ENCODE measurements at places on chromosomes 12 and 14.

GRCh38 chr12:46371718-46372543 lies 642 bp downstream of the SLC38A2 start:
- DNase-seq, result no peak

DNA sequence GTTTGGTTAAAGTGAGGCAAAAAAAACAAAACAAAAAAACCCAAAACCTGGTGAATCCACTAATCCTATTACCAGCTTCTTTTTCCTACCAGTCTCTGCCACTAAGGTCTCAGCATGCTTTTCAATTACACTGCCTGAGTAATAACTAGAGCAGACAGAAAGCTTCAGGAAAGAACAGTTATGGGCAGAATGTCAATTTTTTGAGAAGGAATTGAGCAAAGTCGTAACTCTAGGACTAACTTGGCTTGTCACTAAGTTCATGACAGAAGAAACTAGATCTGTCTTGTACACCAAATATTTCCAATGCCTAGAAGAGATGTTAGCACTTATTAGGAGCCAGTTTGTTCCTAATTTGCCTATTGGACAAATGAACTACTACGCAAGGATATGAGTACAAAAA lies 148.8 kb upstream of the CNOT2 start:
- DNase-seq, result no peak

GRCh38 chr12:128338386-128339125 lies 71.6 kb downstream of the TMEM132C start:
- DNase-seq, result no peak

DNA sequence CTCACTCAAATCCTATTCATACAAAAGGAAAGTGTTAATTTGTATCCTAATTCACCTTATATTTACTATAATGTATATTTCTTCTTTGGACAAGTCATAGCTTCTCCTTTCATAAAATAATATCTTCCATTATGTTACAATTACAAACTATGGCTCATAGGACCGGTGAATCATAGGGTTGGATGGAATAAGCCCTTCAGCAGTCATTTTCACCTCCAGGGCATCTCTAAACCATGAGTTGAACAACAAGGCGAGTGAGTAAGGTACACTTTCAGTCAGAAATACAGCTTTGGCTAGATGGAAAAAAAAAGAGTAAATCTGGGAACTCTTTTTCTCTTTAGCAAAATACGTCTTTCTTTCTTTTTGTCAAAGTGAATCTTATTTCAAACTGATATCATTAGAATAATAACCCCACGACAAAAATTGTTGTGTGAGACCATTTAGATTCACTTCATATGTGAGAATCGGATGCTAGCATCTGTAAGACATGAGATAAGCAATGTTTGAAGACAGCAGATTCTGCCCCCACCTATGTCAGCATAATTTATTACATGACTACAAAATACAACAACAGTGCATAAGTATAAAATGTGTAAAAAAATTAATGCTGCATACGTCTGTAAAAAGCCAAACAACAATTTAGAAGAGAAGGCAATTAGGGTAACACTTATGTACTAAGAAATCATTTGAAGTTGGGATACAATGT lies 184.4 kb upstream of the SLC38A2 start:
- DNase-seq, result no peak

GRCh38 chr12:89161557-89161956 lies 190.7 kb downstream of the DUSP6 start:
- no peak for DNase-seq

DNA sequence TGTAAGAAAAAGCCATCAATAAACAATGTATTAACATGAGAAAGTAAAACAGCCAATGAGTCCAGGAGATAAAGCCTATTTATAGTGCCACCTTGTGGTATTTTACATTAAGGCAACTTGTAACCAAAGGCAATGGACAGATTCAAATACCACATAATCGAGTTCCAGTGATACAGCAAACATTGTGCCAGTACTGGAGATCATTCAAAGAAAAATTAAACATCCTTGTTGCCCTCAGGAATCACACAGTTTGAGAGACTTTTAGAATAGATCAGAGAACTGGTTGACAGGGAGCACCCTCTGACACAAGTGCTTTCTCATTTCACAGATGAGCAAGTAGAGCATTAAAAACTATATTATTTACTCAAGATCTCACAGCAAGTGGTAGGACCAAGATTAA lies 98.1 kb downstream of the DDHD1 start:
- no peak for DNase-seq

DNA sequence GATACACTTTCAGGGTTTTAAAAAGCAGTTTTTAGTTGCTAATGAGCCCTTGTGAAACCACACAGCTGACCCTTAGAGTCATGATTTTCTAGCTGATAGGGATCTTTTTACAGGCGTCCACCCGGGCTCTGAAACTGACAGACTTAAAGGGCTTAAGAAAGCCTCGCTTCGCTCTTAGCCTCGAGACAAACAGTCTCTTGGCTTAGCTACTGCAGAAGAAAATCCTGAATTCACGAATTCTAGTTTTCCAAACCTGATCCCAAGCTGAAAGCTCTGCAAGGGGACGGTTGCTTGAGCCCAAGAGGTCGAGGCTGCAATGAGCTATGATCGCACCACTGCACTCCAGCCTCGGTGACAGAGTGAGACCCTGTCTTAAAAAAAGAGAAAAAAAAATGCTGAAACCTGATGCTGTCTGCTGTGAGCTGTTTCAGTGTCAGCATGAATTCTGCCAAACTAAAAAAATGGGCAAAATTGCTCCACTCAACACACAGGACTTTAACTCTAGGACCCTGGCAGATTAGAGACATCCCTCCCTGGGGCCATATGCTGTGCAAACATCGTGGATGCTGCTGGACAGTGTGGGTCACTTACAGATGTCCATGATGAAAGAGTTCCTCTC lies 3.1 kb upstream of the HPD start:
- no peak for DNase-seq

DNA sequence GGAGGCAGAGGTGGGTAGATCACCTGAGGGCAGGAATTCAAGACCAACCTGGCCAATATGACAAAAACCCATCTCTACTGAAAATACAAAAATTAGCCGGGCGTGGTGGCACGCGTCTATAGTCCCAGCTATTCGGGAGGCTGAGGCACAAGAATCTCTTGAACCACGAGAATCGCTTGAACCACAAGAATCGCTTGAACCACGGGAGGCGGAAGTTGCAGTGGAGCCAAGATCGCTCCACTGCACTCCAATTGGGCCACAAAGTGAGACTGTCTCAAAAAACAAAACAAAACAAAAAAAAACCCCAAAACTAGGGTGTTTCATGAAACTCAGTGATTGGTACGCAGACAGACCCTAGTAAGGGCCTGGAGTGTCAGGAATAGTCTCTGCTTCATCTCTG lies 6.4 kb upstream of the ARF6 start:
- DNase-seq, result no peak

- no peak for DNase-seq
Measured at GRCh38 chr14:70920608-70921007, 13.3 kb downstream of the PCNX1 start.

GRCh38 chr14:45185100-45185814 lies 49.5 kb downstream of the FANCM start:
- no peak for DNase-seq

GRCh38 chr12:115716551-115716950 lies 560.9 kb downstream of the MED13L start:
- no peak for DNase-seq

DNA sequence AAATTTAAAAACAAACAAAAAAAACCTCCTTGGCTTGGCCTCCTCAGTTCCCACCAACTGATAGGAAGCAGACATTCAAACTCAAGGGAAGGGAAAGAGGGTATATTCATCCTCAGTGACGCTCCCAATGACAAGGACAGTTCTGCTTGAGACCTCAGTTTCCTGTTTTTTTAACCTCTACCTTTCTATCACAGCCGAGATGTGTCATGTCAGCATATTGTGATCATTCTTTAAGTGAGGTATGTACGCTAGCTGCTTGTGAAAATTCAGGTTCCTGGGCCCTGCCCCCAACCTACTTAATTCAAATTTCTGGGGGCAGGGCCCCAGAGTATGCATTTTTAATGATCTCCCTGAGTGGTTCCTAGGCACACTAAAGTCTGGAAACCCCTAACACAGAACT lies 611.9 kb upstream of the TBX3 start:
- no peak for DNase-seq

DNA sequence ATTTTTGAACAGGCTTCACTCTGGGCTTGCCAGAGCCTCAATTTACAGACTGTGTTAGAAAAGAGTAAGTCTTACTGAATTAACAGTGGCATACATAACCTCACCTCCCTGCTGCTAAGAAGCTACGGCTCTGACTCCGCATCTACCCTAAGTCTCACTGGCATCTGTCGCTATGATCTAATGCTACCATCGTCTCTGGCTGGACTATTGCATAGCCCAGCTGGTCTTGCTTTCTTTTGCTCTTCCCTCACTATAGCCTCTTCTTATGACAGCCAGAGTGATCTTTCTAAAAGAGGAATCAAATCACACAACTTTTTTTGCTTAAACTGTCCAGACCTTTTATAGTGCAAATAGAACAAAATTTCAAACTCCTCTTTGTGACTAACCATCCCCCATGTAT lies 81.1 kb downstream of the SLC24A4 start:
- no peak for DNase-seq

GRCh38 chr14:68246074-68246785 lies 426.7 kb downstream of the RAD51B start:
- DNase-seq, result no peak

GRCh38 chr14:95364481-95365209 lies 44.9 kb upstream of the CLMN start:
- DNase-seq, result no peak

GRCh38 chr14:103819503-103820307 lies 27.7 kb downstream of the PPP1R13B start:
- DNase-seq, result peak; percentile 52

GRCh38 chr14:81153187-81153586 lies 67.6 kb downstream of the GTF2A1 start:
- DNase-seq, result no peak

DNA sequence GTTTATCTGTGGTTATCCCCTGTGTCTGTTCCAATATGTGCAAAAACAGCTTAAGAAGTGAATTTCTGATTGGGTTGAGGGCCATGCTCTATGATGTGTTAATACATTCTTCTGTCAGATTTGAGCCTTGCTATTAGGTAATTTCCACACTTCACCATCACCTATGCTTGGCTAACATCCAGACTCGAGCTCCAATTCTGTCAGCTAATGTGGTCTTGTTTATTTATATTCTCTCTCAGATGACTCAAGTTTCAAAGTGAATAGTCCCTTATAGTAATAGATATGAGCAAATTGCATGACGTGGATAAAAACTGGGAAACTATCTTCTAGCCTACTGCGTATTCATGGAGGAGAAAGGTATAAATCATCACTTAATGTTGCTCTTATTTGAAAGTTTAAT lies 451.3 kb downstream of the SNAPC1 start:
- DNase-seq, result peak; percentile 27

GRCh38 chr12:8047842-8048241 lies 15.3 kb downstream of the FOXJ2 start:
- no peak for DNase-seq

DNA sequence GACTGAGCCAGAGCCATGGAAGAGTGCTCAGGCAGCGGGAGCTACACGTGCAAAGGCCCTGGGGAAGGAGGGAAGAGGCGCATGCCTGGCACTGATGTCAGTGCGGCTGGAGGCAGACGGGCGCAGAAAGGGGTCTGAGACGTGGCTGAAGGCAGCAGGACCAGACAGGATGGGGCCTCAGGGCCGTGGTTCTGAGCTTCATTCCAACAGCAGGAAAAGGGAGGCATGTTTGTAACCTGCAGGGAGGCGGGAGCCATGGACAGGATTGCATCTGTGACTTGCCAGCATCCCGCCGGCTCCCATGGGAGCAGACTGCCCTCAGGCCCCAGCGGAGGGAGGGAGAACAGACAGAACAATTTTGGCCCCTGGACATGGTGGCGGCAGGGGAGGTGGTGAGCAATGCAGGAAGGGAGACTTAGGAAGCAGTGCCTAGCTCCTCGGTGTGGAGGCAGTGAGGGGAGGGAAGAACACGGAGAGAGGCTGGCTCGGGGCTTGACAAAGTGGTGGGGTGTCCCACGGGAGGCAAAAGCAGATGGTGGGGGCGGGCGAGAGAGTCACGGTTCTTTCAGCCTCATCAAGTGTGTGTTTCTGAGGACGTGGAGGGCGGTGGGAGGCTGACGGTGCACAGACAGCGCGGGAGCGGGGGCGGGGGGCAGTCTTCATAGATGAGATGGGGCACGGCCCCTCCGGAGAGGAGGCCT lies 33.3 kb upstream of the INF2 start:
- no peak for DNase-seq

GRCh38 chr12:114425031-114425626 lies 19.2 kb upstream of the TBX5 start:
- no peak for DNase-seq

DNA sequence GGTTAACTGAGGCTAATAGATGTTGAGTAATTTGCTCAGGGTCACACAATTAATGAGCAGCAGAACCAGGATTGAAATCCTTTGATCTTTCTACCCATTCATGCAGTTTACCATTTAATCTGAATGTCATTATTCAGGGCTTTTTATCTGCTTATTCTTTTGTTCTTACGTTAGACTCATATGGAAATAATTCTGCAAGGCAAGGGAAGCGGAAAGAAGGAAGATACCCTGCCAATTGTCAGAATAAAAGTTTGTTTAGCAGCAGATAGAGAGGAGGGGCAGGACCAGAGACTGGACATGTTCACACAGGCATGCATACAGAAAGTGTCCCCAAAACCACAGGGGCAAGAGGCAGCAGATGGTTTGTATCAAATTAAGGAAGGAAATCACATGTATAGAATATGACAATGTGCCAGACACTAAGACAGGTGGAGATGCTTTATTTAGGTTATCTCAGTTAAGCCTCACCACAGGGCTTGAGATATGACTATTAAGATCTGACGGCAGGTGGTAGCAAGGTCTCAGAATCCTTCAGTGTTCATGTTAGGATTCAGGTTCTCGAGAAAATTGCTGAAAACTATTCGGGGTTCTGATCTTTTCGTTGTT lies 29.8 kb downstream of the BRMS1L start:
- no peak for DNase-seq

- DNase-seq, result no peak
Measured at GRCh38 chr12:38120438-38120837, 196.1 kb upstream of the ALG10B start.

DNA sequence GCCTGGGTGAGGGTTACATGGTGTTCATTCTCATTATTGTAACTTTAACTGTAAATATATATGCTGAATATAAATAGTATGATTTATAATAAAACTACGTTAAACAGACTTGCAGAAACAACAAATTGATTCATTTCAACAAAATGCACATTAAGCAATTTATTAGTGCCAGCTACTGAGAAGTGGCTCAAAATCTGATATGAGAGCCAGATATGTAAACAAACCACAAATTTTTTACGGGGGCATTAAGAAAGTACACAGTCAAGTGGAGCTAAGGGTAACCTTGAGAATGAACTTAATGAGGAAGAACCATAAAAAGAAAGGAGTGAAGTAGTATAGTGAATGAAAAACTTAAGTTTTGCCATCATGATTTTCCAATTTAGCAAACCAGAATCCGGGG lies 40.3 kb downstream of the CEP128 start:
- no peak for DNase-seq

All from NCI-H1436 treated with DMSO at 0.1 percent for 48 hours (cell line).